ENCODE measurements at places on chromosomes 4 and X.
A peak's percentile ranks its signal among the peaks of the same experiment; 100 is the strongest.

DNA sequence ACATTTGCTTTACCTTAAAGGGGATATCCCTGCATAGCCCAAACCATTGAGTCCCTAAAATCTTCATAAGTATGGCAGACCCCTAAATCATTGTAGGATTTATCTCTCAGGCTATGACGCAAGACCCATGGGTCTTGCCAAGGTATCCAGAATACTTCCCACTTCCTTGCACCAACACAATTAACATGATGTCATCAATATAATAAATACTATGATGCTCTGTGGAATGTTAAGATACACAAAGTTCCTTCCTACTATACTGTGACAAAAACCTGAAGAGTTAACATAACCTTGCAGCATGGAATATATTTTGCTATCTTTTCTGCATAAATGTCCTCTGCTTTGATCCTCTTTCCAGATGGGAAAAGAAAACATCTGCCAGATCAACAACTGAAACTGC, 49.9 kb upstream of the TMEM184C start:
- no peak for DNase-seq

- no peak for DNase-seq
These were observed 2.5 kb upstream of the HTRA3 start for GRCh38 chr4:8267077-8267476.

DNA sequence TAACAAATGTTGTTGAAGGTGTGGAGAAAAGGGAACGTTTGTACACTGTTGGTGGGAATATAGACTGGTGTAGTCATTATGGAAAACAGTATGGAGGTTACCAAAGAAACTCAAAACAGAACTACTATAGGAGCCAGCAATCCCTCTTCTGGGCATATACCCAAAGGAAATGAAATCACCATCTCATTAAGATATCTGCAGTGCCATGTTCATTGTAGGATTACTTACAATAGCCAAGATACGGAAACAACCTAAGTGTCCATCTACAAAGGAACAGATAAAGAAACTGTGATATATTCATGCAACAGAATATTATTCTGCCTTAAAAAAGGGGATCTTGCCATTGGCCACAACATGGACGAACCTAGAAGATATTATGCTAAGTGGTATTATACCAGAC, 22.2 kb downstream of the APBB2 start:
- no peak for DNase-seq

DNA sequence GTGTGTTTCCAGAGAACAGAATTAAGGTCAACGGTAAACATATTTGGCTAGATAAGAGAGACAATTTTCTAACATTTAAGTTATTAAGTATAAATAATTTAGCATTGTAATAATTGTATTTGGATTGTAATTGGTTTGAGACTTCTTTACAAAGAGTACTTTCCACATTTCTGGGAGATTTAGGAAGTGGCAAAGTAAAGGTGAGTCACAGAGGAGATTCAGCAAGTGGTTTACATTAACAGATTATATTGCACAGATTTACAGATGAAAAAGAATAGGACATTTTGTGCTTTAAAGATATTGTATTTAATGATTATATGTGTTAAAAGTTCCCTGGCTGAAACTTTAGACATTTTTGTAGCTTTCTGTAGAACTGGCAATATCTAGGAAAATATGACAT, 584.4 kb upstream of the AADAT start:
- DNase-seq = no peak

GRCh38 chr4:54318904-54319303, 89.8 kb downstream of the PDGFRA start:
- no peak for DNase-seq

DNA sequence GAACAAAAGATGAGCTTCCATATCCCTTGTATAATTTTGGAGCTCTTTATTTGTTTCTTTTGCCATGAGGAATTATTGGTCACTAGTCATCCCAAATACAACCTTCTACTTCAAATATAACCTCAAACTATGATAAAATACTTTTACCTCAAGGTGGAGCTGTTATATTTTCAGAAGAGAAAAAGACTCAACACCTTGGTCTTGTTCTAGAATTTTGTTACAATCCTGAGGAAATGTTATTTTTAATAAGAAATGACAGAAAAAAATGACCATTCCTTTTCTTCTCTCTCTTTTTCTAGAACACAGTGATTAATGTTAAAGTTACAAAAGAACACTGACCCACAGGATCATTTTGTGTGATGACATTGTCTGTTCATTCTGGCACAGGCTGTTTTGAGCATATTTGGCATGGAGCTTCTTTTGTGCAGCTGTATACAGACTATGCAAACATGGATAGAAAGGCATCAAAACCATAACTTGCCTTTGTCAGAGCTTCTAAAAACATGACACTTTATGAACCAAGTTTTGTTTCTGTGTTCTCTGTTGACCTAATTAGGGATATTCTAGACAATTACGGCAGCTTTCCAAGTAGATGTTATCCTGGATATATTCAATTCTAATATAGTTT, 159.6 kb upstream of the CTSO start:
- no peak for DNase-seq

- DNase-seq = no peak
These were observed at the start of gene SHROOM2 for GRCh38 chrX:9785944-9786797. Gene SHROOM2, plus strand, starts transcription at chrX:9786429. Its CDS starts 117 bp downstream, at chrX:9786546.

GRCh38 chr4:12144051-12144450, 715.4 kb upstream of the HS3ST1 start:
- DNase-seq = no peak

DNA sequence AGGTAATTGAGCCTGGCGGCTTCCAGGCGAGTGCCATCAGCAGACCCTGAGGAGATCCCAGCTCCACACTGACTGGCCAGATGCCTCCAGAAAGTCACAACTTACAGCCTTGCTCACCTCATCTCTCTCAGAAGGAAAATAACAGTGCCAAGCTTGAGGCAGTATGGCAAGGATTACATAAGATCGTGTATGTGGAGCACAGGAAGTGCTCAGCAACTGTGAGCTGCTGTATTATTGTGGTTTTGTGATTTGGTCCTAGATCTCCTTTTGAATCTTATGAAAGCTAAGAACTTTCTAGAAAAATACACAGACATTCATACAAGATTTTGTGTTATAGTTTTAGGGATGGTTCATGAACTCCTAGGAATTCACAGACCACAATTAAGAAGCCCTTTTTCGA, 14.0 kb downstream of the RASL11B start:
- DNase-seq = no peak

GRCh38 chr4:8523766-8524165, 56.4 kb upstream of the GPR78 start:
- DNase-seq = no peak

GRCh38 chrX:119981286-119982070, 37.9 kb upstream of the NKAP start:
- DNase-seq = no peak

- DNase-seq = no peak
These were observed at the start of gene JADE3 for GRCh38 chrX:46912098-46912602. Gene JADE3, plus strand, starts transcription at chrX:46912421. Its CDS starts 72,474 bp downstream, at chrX:46984895.

DNA sequence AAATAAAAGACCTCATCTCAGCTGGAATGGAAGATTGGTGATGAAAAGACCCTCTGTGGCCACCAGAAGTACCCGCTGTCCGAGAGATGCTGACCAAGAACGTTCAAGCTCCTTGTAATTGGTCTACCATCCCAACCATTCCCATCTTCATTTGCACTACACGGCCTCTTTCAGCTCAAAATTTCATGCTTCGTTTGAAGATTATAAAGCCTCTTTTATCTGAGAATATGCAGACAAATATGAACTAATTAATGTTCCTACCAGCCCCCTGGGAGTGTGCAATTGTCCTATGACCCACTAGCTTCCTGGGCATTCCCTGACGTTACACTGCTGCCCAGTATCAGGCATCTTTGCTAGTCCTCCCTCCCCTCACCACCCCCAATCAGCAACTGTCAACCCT, 583.7 kb downstream of the MID1IP1 start:
- no peak for DNase-seq

DNA sequence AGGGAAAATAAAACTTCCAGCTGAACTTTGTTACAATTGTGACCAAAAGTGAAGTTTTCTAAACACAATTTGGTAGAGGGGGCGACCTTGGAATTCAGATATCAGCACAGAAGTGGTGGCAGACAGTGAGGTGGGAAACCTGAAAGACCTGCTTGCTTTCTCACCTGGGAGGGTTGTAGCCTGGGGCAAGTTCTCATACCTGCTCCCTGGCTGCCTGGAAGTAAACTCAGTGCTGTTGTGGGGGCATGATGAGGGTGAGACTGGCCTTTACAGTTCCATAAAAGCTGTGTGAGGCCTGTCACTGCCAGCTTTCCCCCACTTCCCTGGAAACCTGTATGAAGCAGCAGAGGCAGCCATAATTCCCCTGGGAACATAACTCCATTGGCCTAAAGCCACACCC, 1180.2 kb downstream of the FAM133A start:
- DNase-seq = no peak

DNA sequence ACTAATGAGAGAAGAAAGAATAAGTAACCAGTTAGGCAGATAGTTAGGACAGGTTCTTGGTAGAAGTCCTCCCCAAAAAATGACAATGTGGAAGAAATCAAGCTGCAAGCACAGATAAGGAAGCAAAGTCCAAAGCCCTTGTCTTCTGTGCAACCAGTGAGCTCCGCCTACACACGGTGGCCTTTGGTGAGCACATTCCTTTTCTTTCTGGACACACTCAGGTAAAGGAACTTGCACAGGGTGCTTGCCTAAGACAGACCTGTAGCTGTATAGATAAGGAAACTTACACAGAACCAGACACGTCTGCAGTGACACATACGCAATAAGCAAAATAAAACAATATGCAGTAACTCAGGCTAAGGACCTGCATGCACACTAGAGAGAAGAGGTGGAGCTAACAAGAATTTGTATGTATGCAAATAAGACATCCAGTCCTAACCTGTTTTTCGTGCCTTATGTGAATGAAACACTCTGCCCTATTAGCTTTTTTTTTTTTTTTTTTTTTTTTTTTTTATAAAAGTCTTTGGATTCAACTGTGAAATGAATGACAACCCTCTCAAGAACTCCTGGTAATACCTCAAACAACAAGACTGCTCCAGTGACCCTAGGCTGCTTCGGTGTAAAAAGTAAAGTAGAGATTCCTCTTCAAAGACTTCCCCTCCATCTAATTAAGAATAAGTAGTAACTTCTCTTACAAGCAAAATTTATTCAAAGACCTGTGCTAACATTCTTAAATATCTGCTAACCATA, 48.8 kb downstream of the UGT2B10 start:
- no peak for DNase-seq

GRCh38 chrX:39930786-39931528, 166.8 kb downstream of the BCOR start:
- DNase-seq = no peak

DNA sequence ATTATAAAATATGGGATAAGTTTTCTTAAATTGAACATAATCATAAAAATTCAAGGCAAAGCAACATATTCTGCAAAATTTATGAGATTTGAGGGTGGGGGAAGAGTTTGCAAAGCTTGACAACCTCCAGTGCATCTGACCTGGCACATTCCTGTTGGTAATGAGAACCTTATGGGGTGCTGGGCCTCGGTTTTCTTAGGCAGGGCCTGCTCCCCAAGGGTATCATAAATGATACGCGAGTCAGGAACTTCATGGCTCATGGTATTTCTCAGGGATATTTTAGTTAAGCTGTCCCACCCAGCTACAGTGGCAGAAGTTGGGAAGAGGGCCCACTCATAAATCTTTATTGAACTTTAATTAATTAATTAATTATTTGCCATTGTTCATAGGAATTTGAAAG, 13.2 kb downstream of the AFF2 start:
- DNase-seq = no peak

- no peak for DNase-seq
These were observed 87.0 kb upstream of the RPL34 start for GRCh38 chr4:108533245-108533844.

- no peak for DNase-seq
These were observed 5.5 kb downstream of the ELMOD2 start for GRCh38 chr4:140529434-140529833.

DNA sequence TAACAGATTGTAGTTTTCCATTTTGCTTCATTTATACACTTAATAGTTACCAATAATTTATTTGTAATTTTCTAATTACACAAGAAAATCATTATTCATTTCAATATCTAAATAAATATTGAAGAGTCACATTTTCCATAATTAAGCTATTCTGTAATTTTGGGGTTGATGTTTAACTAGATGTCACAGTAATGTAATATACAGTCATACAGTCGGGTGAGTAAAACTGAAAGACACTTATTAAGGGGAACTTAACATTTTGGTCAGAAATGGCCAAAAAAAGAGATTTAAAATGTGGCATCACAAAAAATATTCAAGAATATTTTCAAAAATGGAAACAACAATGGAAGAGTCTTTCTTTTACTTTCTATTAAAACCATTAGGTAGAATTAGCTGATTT, 1080.3 kb downstream of the ARAP2 start:
- DNase-seq = no peak

DNA sequence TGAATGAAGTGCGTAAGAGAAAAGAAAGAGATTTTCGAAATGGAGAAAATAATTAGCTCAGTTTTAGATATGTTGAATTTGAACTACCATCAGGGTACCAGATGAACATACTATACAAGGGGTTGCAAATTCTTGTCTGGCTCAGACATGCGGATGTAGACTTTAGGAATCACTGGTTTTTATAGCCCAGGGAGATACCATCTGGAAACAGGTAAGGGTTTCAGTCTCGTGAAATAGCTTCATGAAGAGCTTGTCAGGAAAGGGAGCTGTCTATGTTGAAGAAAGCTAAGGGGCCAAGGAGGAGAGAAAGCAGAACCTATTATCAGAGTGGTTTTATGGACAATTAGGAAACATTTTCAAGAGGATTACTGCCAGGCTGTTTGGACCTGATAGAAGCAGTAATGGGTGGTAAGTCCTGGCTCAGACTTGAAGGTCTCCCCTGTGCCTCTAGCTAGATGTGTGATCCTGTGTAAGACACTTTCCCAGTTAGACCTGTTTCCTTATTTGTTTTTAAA, 6.7 kb downstream of the RAB9A start:
- DNase-seq = no peak

DNA sequence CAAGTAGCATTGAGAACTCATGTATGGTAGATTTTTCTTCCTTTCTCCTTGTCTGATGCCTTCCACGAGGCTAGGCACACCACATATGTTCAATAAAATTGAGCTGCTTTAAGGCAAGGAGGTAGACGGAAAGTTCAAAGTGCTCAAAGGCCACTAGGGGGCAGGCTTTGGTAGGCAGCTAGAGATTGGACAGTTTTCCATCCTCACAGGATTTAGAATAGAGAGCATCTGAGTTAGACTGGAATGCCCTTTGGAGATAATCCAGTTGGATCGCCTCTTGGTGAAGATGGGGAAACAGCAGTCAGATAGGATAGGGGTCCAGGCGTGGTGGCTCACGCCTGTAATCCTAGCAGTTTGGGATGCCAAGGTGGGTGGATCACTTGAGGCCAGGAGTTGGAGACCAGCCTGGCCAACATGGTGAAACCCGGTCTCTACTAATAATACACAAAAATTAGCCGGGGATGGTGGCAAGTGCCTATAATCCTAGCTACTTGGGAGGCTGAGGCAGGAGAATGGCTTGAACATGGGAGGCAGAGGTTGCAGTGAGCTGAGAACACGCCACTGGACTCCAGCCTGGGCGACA, 30.4 kb downstream of the ELF4 start:
- DNase-seq = peak; percentile 18
